ENCODE measurements at places on chromosomes 11 and 22. TPM values are rescaled to one million over a fixed set of nuclear protein-coding genes. Genes with fewer than 3 reads are reported as not detected.

The CSRP3 gene
- not detected for total RNA-seq

GRCh38 chr22:33302549-33302948 is 244.4 kb upstream of the SYN3 start:
- DNase-seq, result no peak

DNA sequence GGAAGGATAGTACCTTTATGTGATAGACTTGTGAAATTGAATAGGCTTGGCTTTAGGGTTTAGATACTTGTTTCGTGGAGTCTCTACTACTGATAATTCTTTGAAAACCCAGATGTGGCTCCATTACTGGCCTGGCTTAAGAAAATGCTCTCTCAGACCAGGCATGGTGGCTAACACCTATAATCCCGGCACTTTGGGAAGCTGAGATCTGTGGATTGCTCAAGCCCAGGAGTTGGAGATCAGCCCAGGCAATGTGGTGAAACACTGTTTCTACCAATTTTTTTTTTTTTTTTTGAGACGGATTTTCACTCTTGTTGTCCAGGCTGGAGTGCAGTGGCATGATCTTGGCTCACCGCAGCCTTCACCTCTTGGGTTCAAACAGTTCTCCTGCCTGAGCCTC is 40.9 kb downstream of the ATG13 start:
- no peak for DNase-seq

GRCh38 chr22:21014202-21014725 is 701 bp upstream of the P2RX6 start:
- DNase-seq, result peak; percentile 67

GRCh38 chr11:67644042-67644441 is 4.5 kb upstream of the TBX10 start:
- DNase-seq, result peak; percentile 28

GRCh38 chr11:130633466-130633865 is 185.0 kb downstream of the ADAMTS15 start:
- DNase-seq, result peak; percentile 65

GRCh38 chr22:43654271-43654670 is 157.8 kb downstream of the EFCAB6 start:
- no peak for DNase-seq

DNA sequence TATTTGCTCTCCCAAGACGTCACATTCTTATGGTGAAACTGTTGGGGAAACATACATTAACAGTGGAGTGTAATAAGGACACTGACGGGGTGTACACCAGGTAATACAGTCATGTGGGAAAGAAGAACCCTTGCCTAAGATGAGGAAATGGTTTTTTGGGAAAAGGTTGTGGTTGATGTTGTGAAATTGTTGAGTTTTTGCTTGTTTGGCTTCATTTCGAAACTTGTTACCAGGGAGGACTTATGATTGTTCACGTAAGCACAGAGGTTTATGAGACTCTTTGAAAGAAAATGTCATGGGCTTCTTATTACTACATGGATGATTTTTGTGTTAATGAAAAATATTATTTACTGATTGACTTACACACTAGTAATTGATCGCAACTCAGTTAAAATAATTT is 16.8 kb downstream of the ANO3 start:
- no peak for DNase-seq

DNA sequence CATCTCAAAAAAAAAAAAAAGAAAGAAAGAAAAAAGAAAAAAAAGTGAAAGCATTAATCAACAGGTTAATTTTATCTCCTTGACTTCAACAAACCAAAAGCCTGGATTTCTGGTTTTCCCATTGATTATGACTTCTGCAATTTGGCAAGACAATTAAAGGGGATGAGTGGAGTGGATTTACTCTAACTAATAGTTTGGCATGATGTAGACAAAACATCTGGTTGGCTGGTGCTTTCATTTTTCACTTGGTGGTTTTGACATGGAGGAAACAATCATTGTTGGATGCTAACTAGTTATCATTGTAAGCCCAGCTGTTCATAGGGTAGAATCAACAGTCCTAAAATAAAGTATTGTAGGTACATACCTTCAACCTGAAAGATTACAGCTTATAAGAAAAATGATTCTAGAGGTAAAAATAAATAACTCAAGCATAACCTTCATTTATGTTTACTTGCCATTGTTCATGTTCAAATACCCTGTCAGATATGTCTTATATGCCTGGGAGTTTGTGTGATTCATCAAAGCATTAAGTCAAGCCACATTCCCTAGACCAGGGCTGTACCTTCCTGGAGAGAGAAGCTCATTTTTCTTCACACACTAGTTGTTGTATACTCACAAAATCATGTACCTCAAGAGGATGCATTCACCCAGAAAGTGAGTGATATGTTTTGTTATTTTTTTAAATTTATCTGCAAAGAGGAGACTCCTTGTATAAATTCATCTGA is 15.1 kb downstream of the FIBIN start:
- peak; percentile 62 for DNase-seq

DNA sequence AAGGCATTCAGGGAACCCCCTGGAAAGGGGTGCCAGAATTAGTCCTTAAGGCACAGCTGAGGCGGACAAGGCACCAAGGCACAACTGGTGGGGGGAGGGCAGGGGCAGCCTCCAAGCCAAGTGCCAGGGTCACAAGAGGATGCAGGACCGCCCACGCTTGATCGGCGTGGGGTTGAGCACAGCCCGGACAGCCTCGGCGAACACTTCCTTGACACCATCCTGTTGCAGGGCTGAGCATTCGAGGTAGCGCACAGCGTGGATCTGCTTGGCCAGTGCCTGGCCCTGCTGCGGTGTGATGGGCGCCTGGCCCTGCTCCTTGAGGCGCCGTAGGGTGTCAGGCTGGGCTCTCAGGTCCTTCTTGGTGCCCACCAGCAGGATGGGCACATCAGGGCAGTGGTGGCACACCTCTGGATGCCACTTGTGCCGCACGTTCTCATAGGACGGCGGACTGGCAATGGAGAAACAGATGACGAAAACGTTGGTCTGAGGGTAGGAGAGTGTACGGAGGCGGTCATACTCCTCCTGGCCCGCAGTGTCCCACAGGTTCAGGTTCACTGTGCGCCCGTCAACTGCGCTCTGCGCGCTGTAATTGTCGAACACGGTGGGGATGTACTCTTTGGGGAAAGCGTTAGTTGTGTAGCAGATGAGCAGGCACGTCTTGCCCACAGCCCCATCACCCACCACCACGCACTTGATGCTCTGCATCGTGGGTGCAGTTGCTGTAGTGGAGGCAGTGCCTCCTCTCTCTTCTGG is 13.1 kb downstream of the RHOG start:
- no peak for DNase-seq
